Skeletal muscle tissue (tissue), 5 donors: ENCODE measurements at places on chromosomes 3 and 15. TPM values are rescaled to one million over a fixed set of nuclear protein-coding genes. Genes with fewer than 3 reads are reported as not detected.

The CHL1 gene
- 9.9 TPM for total RNA-seq

The SLITRK3 gene
- under 0.01 TPM for total RNA-seq

The ROPN1B gene
- total RNA-seq = not detected

The DUOXA2 gene
- not detected for total RNA-seq

The EXOSC7 gene
- total RNA-seq = 36.0 TPM
